ENCODE measurements at places on chromosomes 11 and 22.

DNA sequence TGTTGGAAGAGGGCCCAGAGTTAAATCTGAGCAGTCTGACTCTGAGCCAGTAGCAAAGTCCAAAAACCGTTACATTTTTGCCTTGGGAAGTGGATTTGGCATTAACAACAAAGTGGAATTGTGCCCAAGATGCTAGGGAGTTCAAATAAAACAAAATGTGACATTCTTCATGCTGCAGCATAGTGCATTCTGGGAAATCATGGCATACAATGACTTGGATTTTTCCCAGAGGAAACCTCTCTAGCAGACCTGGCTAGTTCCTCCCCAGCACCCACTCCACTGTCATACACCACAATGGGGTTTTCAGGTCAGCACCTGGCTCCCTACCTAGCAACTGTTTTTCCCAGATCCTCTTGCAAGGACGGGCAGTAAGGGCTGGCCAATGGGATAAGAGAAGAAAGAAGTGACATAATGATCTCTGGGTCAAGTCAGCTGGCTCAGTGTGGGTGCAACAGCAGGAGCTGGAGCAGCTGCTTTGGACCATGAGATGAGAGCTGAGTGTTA, 24.8 kb upstream of the CYB5R3 start:
- no peak for DNase-seq

GRCh38 chr11:107785401-107785800, 73.2 kb downstream of the SLC35F2 start:
- DNase-seq = no peak

DNA sequence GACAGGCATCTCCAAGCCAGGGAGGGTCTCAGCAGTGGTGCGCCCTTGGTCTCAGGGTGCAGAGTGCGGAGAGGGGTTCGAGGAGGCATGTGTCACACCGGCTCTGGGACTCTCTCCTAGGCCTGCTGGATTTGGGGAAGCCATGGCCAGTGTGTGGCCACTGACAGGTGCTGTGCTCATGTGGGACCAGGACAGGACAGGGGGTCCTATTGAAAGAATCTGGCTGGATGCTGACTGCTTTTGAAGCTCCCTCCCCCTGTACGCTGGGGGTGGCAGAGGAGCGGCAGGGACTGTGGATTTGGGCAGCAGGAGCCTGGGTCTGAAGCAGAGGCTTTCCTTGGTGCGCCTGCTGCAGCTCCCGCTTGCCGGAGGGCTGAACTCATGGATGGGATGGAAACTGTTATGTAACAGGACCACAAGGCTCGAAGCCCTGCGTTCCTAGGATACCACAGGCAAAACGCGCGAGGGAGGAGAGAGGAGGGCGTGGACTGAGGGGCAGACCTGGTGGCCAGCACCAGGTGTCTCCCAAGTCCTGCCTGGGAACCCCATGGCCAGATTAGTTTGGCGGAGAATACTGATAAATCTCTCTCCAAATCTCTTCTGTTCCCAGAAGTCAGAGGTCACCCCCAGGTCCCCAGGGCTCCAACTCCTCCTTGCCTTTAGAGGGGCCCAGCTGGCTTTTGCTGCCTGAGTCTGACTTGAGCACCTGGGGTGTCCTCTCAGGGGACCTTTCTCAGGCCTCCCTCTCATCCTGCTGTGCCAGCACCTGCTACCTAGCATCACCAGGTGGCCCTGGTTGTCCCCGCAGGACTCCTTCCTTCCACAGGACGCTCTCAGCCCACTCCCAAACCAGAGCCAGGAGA, 13.8 kb upstream of the TEF start:
- no peak for DNase-seq

- no peak for DNase-seq
Measured at GRCh38 chr11:47506795-47507562, 46.0 kb downstream of the CELF1 start.

GRCh38 chr11:130827451-130828377, 88.6 kb downstream of the SNX19 start:
- DNase-seq = no peak

DNA sequence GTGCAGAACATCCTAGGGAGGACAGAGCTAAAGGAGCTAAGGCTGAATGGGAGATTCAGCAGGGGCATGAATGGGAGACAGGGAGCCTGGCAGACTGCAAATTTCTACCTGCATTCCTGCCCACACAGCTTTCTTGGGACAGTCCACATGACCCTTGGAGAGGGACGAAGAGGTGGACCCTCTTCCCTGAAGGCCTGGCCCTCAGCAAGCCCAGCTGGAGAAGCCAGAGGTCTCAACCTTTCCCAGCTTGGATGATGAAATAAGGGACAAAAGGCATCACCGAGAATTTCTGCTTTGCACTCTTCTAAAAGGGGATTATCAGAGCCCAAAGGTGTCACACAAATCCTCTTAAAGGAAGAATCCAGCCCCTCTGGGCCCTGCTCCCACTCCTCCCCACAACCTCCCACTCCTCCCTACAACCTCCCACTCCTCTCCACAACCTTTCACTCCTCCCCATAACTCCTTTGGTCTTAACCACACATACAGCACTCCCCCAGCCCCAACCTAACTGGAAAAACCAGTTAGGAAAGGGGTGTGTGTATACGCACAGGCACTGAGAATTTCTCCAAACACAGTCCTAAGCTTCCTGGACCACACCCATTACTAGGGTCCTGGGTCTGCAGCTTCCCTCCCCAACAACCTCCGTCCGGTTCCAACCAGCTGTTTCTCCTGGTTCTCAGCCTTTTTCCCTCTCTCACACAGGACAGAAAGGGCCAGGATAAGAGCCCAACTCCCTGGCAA, 38.4 kb downstream of the RPL27A start:
- no peak for DNase-seq

- DNase-seq = no peak
Measured at GRCh38 chr22:49351761-49352227, 475.9 kb downstream of the BRD1 start.

GRCh38 chr11:66720223-66720898, 8.7 kb downstream of the SPTBN2 start:
- no peak for DNase-seq

GRCh38 chr11:111586388-111586831, 15.8 kb upstream of the SIK2 start:
- DNase-seq = peak; percentile 50

DNA sequence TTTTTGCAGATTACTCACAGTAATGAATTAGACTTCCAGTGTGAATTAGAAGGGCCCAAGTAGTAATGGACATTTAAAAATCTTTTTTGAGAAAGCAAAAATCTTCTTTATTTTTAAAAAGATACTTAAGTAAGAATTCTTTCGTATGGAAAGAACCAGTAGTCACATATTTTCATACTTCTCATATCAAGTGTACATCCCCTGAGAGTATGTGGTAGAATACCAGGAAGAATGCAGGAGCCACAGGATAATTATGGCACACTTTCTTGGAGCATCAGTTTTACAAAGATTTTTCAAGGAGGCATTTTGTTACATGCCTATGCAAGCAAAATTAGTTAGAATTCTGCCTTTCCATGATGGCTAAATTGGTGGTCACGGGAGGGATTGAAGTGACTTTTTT, 28.1 kb downstream of the POLD3 start:
- DNase-seq = no peak

DNA sequence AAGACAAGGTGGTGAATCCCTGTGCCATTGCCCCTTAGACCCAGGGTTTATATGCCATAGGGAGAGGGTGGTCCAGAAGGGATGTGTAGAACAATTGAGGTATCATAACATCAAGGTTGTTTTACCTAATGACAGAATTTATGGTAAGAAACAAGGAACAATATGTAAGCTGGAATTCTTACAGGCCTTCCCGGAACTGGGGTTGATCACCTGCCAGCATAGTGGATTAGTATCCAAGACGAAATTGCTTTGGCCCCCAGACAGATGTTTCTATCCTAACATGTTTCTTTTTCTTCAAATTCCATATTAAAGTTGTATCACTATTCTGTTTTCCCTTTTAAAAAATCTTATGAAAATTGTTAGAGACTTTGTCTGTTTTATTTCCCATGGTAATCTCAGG, 343.8 kb upstream of the ANO3 start:
- DNase-seq = no peak

- no peak for DNase-seq
Measured at GRCh38 chr11:132349811-132350733, 979.7 kb downstream of the NTM start.

DNA sequence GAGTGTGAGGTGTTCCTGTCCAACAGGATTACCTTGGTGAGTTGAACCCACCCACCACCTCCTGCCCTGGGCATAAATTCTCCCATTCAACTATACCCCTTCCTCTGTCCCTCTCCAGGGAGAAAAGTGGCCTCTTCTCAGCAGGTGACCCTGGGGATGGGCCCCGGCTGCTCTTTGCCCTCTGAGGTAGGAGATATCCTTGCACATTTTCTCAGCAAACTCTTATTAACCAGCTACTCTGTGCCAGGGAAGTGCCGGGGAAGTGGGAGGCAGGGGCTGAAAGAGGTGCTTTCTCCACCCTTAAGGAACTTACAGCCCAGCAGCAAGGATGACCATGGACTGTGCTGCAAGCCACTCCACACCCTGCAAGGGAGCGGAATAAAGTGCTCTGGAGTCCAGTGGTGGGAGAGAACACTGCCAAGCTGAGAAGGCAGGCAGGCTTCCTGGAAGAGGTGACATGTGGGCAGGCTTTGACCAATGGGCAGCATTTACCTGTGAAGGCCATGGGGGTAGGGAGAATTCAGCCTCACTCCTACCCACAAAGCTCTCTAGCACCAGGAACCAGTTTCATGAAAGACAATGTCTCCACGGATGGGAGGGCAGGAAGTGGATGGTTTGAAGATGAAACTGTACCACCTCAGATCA, 21.9 kb upstream of the OAF start:
- no peak for DNase-seq

Data from AML-193 (cell line).